ENCODE measurements at places on chromosomes 2 and 18.

DNA sequence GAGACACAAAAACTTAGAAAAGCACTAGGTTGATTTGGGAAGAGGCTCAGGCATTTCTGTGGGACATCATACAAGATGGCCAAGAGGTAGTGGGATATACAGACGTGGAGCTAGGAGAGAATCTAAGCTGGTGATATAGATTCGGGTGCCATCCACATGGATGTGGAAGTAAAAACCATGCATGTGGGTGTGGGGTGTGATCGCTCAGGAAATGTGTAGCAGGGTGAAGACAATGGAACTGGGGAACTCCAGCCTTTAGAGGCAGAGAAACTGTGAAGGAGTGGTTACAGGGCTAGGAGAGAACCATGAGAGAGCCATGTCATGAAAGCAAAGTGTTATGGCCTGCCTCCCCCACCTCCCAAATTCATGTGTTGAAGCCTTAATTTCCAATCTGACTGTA lies 43.0 kb upstream of the CTLA4 start:
- no peak for DNase-seq

- DNase-seq: no peak
These were observed 87.4 kb downstream of the SMIM21 start for GRCh38 chr18:75339936-75340605.

- no peak for DNase-seq
These were observed 28.5 kb upstream of the EMILIN2 start for GRCh38 chr18:2818281-2818680.

DNA sequence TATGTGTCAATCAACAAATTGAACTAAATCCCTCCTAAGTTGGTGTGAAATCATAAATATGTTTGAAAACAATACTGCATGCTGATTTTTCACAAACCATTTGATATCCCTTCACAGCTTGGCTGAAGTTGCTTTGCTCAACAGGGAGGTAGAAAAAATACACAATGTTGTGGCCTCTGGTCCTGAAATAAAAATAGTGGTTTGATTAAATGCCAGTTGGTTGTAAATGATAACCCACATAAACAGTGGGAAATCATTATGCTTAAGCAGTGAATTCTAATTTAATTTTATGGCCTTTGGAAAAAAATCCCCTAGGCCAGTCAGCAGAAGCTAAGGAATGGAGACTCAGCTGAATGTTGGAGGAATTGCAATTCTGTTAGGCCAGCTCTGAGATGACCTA lies 359.4 kb upstream of the CWC22 start:
- no peak for DNase-seq

GRCh38 chr2:2158189-2158826 lies 172.8 kb downstream of the MYT1L start:
- DNase-seq: no peak
